PC-9 (cell line): ENCODE measurements at places on chromosomes 16 and 17. TPM values are rescaled to one million over a fixed set of nuclear protein-coding genes. Genes with fewer than 3 reads are reported as not detected.

ZNF469 gene
- total RNA-seq = 9.8 and 16.1 TPM in 2 replicates

LASP1 gene
- total RNA-seq = 220 and 309 TPM in 2 replicates

YBX2 gene
- 0.65 and 0.68 TPM in 2 replicates for total RNA-seq

- no peak for DNase-seq
Measured at GRCh38 chr16:50657241-50657640, 23.9 kb downstream of the SNX20 start.

DNA sequence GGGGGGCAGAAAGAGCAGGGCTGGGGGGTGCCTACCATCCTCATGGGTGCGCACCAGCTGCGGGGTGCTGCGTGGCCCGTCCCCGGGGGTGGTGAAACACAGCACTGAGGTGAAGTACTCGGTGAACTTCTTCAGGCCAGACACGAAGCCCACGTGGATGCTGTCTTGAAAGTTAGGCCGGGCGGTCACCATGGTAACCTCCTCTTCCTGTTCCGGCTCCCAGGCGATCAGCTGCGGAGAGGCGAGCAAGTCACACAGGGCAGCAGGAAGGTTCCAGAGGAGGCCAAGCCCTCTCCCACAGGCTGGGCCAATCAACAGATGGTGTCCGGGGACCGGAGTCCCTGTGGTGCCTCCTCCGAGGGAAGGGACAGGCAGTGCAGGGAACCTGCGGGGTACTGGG lies 90.1 kb upstream of the CDC42EP4 start:
- no peak for DNase-seq

GRCh38 chr17:47949946-47950345 lies 7.7 kb downstream of the PRR15L start:
- DNase-seq = no peak

PTX4 gene
- 0.39 TPM in 1 of 2 replicates, not detected in the other for total RNA-seq

CD79B gene
- total RNA-seq = not detected in 2 replicates

GRCh38 chr16:24737391-24737871 lies 8.0 kb downstream of the TNRC6A start:
- DNase-seq = no peak

IST1 gene
- 177 and 204 TPM in 2 replicates for total RNA-seq

GRCh38 chr16:68286153-68287074 lies 22.1 kb downstream of the SLC7A6 start:
- no peak for DNase-seq

DNA sequence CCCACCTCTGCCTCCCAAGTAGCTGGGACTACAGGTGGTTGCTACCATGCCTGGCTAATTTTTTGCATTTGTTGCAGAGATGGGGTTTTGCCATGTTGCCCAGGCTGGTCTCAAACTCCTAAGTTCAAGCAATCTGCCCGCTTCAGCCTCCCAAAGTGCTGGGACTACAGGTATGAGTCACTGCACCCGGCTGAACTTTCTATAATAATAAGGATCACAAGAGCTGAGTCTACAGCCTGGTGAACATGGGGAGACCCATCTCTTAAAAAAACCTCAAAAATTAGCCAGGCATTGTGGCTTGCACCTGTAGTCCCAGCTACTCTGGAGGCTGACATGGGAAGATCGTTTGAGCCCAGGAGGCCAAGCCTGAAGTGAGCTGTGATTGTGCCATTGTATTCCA lies 53.5 kb downstream of the WDR59 start:
- no peak for DNase-seq

- DNase-seq = no peak
Measured at GRCh38 chr17:76691379-76692191, 19.2 kb downstream of the MXRA7 start.

GRCh38 chr16:1899641-1900451 lies 18.4 kb downstream of the HS3ST6 start:
- no peak for DNase-seq

TUBB3 gene
- total RNA-seq = 79.6 and 105 TPM in 2 replicates
